ENCODE measurements at places on chromosomes 2 and 18.

DNA sequence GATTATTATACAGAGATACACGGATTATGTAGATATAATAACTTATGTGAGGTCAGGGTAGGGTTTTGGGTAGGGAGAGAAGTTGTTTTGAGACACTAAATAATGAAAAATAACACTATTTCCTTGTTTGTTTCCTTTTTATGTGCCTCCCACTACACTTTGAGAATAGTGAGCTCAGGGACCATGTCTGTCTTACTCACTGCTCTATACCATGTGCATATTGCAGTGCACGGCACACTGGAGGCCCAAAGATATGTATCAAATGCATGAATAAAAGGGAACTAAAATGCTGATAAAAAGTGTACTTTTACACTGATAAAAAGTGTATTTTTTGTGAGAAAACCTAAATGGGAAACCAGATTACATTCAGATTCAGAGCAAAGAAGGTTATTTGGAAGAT is 151.4 kb upstream of the NABP1 start:
- no peak for DNase-seq

- no peak for DNase-seq
Observed at GRCh38 chr2:147416099-147416498, 428.7 kb upstream of the ACVR2A start.

DNA sequence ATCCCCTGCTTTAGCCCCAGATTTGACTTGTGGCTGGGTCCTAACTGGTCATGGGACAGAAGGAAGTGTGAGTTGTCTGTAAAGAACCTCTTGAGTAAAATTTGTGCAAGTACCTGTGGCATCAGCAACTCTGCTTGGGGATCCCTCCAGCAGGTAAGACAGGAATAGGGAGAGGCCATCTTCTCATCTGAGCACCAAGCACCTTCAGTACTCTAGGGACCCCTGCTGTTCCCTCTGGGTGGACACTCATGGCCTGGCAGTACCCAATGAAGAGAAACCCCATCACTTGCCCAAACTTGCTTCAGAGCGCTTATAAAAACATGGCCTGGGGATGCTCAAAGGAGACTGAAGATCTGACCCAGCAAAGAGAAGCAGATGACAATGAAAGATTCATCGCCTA is 297.8 kb downstream of the SP3 start:
- no peak for DNase-seq

DNA sequence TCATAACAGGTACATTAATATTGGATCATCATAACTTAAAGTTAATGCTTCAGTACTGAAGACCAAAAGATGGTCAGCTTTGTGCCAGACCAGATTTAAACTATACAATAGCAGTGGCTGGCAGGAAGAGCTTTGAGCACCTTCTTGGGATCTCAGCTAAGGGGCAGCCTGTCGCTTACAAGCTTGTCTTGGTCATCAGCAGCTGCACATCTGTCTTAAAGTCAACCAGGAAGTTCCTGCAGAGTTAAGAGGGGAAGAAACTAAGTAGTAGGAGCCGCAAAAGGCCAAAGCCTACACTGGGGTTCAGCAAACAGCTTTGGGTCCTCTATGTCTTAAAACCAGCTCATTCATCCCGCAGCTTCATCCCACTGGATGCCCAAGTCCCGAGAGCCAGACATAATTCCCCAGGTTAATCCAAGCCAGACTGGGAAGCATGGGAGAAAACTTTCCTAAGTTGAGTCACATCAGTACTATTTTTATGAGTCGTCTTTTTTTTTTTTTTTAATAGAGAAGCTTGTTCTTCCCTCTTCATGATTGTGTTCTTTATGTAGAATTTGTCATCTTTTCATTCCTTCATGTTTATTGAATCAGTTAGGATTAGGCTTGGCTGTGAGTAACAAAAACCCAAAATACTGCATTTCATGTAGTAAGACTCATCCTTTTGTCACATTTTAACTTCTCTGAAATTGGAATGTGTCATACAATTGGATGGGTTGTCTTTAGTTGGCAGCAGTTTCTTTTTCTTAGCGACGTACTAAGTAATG is 59.3 kb downstream of the SERTAD2 start:
- DNase-seq, result no peak

DNA sequence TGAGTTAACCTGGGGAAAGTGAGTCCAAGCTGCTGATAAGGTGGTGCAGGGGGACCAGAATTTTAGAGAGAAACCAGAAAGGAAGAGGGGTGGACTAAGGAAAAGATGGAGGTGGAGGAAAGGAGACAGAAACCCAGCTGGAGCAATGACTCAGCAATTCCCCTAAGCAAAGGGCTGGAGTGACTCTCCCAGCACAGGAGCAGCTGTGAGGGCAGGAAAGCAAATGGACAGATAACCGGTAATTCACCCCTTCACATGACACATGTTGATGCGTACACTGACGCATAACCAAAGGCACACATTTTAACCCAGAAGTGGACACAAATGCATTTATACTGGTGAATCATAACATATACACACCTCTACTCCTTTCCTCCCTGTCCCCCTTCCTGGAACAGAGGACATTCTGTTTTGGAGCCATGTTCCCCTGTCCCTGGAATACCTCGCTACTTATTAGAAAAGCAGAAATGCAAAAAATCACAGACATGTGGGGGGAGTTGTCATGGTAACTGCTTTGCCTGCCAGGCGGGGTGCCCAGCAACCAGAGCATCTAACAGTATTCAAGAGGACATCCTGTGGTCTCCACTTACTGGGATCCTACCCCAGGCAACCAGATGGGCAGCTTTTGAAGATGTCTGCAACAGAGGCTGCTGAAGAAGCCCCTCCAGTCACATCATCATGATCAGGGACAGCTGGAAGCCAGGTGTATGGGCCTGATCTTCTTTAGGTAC is 4.7 kb downstream of the CDK5R2 start:
- no peak for DNase-seq
